ENCODE measurements at places on chromosomes 12 and 14.

DNA sequence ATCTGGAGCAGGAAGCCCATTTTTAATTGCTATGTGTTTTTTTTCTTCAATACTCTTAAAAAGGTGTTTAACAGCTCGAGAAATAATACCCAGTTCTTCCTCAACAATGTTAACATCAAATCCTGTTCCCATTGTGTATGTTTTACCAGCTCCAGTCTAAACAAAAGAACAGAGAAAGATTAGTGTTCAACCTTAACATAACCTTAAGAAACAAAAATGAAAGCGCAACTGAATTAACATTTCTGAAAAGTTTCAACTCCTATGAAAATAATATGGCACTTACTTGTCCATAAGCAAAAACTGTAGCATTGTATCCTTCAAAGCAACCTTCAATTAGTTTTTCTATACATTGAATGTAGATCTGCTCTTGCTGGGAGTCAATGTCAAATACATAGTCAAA lies 73.2 kb downstream of the KIF21A start:
- DNase-seq, result no peak

DNA sequence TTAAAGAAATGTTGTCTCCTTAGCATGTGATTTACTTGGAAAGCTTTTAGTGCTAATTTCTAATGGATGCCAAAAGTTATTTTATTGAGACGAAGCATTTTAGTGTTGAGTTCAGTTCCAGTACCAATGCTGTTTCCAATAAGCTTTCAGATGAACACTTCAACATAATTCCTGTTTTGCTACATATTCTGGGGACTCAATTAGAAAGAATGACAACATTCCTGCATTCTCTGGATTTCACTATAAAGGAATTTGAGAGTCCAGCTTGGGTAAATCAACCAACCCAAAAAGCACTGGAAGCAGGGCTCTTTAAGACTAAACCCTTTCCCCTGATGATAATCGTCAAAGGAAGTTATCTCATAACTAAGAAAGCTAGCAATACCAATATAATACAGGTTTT lies 353.0 kb upstream of the TMTC1 start:
- no peak for DNase-seq

GRCh38 chr12:124513297-124513867 lies 54.0 kb downstream of the NCOR2 start:
- DNase-seq, result no peak

- no peak for DNase-seq
Measured at GRCh38 chr14:33052943-33053342, 114.3 kb downstream of the NPAS3 start.

GRCh38 chr14:91185721-91186120 lies 58.8 kb downstream of the GPR68 start:
- no peak for DNase-seq

GRCh38 chr14:76490111-76490510 lies 114.2 kb downstream of the ESRRB start:
- DNase-seq, result no peak

DNA sequence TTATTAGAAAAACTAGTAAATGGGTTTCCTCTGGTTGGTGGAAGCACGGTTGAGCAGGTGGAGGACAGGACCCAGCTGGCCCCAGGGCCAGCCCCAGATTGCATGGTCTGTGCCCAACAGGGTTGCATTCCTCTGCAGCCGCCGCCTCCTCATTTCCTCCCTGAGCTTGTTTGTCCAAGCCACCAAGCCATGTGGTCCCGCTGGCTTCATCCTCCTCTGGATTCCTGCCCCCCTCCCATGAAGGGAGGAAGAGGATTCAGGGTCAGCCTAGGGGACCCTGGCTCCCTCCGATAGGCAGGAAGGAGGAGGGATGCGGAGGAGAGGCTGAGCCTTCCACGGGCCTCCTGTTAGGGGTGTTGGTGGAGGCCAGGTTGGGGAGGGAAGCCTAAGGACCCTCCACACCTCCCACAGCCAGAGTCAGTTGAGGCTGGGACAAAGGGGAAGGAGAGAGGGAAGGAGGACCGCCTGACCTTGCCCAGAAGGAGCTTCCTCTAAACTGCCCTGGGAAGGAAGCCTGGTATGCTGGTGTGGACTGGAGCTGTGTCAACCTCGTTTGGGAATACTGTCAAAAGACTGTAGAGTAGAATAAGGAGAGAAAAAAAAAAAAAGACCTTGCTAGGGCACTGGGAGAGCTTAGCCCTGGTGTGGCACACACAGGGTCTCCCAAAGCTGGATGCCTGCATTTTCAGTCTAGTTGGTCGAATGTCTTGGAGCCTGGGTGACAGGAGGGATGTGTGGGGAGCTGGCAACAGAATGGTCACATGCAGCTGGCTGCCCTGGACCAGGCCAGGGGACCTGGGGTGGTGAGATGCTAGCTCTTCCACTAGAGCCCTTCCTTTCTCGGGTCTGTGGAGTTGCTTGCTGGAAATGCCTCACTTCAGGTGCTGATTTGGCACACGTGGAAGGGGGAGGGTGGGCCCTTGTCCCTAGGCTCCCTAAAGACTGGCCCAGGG lies 42.4 kb downstream of the PLEKHG3 start:
- no peak for DNase-seq

DNA sequence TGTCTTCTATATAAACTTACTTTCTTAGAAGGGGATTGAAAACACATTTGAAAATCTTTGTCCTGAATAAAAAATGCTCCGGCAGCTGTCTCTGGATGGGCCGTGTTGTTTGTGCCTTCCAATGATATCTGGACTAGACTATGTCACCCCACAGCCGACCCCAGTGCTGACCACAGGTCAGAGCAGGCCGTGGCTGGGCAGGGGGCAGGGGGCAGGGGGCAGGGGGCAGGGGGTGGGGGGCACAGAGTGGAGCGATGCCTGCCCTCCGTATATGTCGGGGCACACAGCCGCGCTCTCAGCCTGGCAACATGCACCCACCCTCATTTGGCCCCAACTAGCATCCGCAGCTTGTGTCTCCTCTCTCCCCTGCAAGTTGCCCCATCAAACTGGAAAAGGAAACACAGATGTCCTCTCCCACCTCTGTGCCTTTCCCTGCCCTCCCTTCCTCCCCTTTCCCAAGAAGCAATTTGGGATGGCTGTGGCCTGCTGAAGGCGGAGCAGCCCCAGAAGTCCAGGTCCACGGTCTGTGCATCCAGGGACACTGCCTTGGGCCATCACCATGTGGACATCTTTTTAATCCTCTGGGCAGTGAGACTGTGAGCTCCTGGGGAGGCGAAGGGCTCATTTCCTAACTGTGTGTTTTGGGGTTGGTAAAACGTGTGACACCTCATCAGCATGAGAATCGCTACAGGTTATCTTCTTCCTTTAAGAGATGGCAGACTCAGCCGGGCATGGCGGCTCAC lies 295.7 kb upstream of the RTL1 start:
- no peak for DNase-seq

DNA sequence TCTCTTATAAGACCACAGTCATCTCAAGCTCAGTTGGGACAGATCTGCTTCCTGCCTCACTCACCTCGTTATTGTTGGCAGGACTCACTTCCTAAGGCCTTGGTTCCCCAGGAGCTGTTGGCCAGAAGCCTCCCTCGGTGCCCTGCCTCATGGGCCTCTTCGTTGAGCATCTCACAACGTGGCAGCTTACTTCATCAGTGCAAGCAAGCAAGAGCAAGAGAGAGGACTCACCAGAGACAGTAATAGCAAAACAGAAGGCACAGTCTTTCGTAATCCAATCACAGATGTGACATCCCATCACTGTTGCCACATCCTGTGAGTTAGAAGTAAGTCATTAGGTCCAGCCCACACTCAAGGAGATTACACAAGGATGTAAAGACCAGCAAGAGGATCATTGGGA lies 5.1 kb upstream of the NUMB start:
- peak; percentile 69 for DNase-seq

- no peak for DNase-seq
Measured at GRCh38 chr12:82366197-82366596, 7.9 kb downstream of the METTL25 start.

DNA sequence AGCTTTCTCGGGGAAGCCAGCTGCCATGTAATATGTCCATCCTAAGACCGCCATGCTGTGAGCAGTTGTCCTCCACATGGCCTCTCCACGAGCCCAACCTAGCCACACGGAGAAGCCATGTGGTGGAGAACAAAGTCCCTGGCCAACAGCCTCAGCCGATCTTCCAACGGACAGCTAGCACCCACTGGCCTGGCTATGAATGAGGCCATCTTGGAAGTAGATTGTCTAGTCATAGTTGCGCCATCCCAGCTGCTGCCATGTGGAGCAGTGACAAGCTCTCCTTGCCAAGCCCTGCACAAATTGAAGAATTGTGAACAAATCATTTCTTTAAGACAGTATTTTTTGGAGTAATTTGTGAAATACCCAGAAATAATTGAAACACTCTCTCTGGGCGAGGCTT lies 49.3 kb upstream of the USP44 start:
- no peak for DNase-seq

GRCh38 chr12:31324116-31324844 lies 1.7 kb downstream of the SINHCAF start:
- DNase-seq, result no peak

DNA sequence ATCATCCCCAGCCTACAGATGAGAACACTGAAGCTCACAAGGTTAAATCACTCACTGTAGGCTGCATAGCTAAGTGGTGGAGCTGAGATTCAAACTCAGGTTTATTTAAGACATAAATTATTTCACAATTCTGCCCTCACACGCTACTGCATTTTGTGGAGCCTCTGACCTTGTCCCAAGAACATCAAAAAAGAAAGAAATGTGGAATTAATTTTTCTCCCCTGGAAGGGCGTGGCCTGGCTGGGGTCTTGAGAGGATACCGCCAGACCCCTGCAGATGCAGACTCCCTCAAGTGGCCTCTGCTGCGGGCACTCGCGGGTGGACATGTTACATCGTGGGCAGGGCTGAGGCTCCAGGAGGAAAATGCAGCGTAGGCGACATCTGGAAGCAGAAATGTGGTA lies 40.6 kb downstream of the LTBP2 start:
- no peak for DNase-seq

GRCh38 chr12:119060847-119061796 lies 79.8 kb downstream of the SRRM4 start:
- DNase-seq, result peak; percentile 7

DNA sequence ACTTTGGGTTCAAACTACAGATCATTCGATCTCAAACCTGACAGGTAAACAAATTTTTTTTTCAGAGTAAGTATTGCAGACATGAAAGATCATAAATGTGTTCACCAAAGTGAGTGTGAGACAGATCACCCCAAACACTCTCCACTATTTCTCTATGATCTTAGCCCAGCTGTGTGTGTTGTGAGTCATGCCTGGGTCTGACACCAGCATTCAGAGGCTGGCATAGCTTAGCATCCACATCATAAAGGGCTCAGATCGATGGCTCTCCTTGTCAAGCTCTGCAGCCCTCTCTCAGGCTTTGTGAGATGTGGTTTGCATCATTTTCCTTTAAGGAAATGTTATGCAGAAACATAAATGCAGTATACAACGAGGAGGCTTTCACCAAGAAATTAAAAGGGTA lies 164.9 kb downstream of the ETV6 start:
- DNase-seq, result no peak

GRCh38 chr14:60064491-60065072 lies 27.1 kb upstream of the PCNX4 start:
- no peak for DNase-seq

GRCh38 chr14:25122843-25123242 lies 72.9 kb upstream of the STXBP6 start:
- no peak for DNase-seq

GRCh38 chr12:9786726-9787717 lies 26.3 kb upstream of the CD69 start:
- no peak for DNase-seq

DNA sequence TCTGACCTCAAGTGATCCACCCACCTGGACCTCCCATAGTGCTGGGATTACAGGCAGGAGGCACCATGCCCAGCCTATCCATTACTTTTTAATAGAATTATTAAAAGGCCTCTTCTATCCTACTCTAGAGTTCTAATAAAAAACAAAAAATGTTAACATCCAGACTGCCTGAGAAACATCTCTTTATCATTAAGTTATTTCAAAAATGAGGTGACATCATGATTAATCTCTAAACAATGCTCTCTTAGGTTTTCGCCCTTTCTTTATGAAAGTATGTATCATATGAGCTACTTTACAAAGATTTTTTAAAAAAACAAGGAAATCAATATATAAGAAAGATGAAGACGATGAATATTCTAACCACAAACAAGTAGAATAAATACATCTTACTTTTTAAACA lies 52.6 kb downstream of the FGD6 start:
- no peak for DNase-seq

DNA sequence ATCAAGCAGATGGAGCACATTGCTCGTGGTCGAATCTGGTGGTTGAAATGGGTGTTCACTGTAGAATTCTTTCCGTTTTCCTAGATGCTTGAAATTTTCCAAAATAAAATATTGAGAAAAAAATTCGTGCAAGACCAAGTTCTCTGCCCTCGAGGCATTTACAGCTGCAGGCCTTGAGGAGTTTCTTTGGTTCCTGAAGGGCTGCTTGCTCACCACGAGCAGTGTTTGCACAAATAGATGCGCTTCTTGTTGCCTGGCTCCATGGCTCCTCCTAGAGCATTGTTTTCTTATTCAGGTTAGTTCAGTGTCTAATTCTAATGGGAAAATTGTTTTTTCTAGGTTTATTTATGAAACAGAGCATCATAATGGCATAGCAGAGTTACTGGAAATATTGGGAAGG lies 74.5 kb upstream of the DYNC1H1 start:
- no peak for DNase-seq

DNA sequence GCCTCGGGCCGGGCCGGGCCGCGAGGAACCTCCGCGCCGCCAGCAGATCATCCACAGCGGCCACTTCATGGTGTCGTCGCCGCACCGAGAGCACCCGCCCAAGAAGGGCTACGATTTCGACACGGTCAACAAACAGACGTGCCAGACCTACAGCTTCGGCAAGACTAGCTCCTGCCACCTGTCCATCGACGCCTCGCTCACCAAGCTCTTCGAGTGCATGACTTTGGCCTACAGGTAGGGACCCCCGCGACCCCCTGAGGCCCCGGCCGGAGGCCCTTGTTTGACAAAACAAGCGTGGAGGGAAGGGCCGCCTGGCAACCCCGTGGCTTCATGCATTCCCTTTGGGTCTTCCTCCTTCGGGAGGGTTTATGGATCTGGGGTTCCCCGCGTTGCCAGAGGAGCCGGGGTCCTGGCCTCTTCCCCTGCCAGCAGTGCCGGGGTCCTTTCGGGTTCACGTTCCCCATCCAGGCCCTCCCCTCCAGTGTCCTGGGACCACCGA lies 526 bp downstream of the MLXIP start:
- DNase-seq, result peak; percentile 52

- no peak for DNase-seq
Measured at GRCh38 chr14:87409393-87409792, 583.6 kb downstream of the GALC start.

DNA sequence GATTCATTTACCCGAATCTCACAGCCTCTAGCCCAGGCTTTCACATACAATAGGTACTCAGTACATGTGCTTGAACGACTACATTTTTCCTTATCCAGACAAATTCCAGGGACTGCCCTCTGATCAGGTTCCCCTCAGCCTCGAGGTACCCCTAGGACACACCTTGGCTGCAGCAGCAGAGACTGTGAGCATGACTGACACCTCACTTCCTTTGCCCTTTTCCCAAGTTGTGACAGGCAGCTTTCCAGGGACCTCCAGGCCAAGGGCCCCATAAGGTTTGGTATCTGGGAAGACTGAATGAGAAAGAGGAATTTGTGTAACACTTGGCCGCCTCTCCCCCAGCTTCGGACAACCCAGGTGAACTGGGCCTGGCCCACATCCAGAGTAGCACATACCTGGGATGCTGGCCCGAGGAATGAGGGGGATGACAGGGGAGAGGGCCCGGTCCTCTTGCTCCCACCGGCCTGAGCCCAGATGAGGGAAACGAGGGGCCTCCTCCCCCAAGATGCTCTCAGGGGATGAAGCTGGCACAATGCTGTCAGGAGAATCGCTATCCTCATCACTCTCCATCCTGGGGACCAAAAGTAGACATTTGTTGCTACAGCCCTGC lies 10.2 kb upstream of the PRKAG1 start:
- DNase-seq, result no peak
